ENCODE measurements at places on chromosomes 1 and 21.

- no peak for DNase-seq
Observed at GRCh38 chr1:64829411-64830029, 84.6 kb downstream of the RAVER2 start.

- DNase-seq, result no peak
Observed at GRCh38 chr1:21861602-21862429, 49.8 kb downstream of the LDLRAD2 start.

DNA sequence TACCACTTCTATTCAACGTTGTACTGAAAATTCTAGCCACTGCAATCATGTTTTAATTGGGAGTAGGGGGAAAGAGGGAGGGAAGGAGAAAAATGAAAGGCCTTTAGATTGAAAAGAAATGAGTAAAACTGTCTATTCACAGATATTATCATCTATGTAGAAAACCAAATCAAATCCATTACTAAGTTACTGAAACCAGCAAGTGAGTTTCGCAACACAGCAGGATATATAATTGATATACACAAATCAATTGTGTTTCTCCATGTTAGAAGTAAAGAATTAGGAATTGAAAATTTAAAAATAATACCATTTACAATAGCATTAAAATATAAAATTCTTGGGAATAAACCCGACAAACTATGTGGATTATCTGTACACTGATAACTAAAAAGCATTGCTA, 19.2 kb downstream of the SFT2D2 start:
- no peak for DNase-seq

- no peak for DNase-seq
Observed at GRCh38 chr1:185058876-185059275, 13.5 kb downstream of the RNF2 start.

DNA sequence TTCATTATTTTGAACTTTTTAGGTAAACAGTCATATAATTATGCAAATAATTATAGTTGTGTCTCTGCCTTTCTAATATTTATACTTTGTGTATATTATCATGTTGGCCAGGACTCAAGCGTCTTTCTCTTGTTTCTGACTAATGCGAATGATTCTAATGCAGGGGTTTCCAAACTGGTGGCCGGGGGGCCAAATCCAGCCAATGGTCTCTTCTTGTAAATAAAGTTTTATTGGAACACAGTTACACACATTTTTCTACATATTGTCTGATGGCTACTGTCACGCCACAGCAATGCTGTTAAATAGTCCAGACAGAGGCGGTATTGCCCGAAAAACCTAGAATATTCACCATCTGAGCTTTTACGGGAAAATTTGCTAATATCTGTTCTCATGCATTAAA, 8.9 kb upstream of the POFUT2 start:
- DNase-seq, result no peak

DNA sequence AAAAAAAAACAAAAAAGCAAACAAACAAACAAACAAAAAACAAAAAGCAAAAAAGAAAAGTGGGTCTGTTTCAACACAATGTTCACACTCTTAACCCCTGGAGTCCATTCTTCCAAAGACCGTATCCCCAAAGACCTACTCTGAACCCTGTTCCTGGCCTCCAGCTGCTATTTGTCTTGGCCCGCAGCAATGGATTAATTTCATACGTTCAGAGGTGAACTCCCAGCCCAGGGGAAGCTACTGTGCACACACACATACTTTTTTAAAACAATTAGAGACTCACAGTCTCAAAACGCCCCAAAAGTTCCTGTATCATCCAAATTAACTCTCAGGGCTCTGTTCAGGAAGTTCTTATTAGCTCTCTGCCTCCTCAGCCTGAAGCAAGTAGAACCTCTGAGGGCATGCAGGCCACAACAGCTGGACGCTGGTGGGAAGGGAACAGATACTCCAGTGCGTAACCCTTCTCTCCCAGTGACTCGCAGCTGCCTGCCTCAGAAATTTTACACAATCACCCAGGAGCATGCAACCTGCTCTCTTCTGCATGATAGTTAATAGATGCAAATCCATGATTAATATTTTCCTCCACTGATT, 395.4 kb downstream of the RRAGC start:
- no peak for DNase-seq

- DNase-seq, result no peak
Observed at GRCh38 chr21:28763809-28764418, 228.8 kb downstream of the LTN1 start.

- DNase-seq, result no peak
Observed at GRCh38 chr1:41713557-41714327, 205.0 kb downstream of the HIVEP3 start.

- DNase-seq, result no peak
Observed at GRCh38 chr1:62706985-62707743, 19.0 kb upstream of the DOCK7 start.

Data from stimulated activated CD4-positive, alpha-beta T cell treated with anti-CD3 and anti-CD28 coated beads, TNF-alpha, amount 100 ng/mL, for 4 hours (primary cell).